ENCODE measurements at places on chromosomes 4 and X.

DNA sequence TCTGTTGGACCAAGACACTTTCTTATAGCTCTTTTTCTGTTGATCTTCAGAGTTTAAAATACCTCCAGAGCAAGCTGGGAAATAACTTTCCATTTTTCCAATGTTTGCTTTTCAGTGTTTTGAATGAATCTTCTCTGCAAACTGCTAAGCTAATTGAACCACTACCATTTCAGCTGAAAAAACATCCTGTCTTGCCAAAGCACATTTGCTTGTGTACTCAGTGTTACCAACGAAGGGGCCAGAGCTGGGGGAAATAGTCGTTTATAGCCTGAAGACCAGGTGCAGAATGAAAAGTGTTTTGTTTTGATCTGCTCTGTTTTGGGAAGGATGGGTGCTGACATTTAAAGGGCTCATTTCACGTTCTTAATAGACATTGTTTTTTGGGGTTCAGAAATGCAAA lies 88.4 kb upstream of the CLNK start:
- DNase-seq, result no peak

DNA sequence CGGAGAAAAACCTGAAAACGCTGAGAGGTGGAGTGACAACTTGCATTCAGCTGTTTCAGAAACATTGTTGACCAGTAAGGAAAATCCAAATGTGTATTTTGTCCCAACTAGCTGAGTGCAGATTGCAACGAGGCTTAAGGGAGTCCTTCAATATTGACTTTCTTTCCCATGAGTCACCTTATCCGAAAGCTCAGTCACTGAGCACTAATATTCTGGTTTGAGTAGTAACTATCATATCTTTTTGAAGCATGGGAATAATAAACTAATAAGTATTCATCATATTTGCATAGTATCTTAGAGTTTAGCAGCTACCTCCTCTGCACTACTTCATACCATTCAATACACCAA lies 604.3 kb downstream of the PACRGL start:
- no peak for DNase-seq

- DNase-seq, result no peak
Measured at GRCh38 chr4:152643153-152644035, 36.4 kb downstream of the TMEM154 start.

DNA sequence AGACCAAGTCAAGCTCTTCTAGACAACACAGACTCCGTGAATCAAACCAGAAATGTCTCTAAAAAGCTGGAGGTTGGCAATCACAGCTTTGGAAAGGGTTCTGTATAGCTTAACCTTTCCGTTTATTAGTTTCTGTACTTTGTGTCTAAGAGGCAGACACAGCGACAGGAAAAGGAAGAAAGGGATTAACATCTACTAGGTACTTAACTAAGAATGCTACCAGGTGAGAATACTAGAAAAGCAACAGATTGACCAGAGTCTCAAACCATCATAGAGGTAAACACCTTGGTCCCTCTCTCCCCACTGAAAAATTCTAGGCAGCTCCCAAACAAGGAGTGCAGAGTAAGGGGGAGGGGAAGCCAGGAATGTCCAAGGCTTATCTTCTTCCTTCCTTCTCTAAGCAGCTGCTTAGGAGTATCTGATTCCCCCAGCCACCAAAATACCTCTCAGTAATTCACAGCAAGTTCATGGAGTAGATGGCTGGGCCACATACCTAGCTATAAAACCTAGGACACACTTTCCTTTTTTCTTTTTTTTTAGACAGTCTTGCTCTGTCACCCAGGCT lies 80.8 kb downstream of the APBB2 start:
- peak; percentile 93 for DNase-seq

GRCh38 chr4:186190581-186191199 lies 677 bp upstream of the CYP4V2 start:
- peak; percentile 33 for DNase-seq
